LoVo (cell line): ENCODE measurements at places on chromosomes 4 and X.

DNA sequence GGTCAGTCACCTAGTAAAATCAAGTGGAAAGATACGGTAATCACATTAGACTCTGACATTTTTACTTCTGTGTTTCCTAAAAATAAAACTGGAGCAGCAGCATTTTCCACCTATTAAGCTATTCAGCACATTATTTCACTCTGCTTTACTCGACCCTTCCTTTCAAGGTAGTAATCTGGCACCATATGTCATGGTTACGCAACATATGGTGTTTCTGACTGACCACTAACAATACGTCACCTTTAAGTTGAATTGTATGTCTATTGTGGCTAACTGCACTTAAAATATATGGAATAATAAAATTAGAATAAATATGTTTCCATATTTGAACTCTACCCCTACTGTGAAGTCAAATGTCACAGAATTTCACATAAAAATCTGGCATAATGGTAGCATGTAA, 168.8 kb downstream of the CDS1 start:
- DNase-seq: no peak

DNA sequence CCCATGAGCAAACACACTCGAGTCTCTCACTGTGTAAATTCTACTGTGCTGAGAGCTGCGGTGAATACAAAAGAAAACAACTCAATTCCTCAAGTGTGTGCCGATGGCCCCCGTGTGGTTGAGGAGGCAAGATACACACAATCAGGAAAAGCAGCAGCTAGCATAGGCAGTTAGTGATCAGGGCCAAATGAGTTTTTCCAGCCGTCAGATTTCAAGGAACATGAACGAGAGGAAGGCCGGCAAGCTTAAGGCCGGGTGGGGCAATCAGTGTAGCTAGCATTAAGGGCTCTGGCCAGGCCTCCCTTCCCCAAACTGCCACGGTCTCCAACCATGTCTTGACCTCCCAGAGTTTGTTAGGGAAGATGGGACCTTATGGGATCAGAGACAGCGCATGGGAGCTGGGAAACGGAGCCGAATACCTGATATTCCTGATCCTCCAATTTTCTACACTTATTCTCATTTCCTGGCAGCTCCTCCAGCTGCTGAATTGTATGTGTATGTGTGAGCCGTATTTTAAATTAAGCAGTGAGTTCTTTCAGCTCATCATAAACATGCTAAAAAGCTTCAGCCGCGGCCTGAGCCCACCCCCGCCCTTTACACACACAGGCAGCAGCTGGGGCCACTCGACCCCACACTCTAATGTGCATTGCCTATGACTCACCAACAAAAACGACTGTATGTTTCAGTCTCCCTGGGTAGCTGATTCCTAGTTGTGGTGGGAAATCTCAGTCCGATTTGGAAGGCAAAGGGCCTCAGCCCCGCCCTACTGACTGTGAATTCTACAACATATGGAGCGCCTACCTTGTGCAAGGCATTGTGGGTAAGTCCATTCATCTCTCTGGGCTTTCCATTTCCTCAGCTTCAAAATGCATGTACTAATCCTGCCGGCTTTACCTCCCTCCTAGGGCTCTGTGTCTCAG, 59.9 kb downstream of the RTL9 start:
- DNase-seq: no peak

DNA sequence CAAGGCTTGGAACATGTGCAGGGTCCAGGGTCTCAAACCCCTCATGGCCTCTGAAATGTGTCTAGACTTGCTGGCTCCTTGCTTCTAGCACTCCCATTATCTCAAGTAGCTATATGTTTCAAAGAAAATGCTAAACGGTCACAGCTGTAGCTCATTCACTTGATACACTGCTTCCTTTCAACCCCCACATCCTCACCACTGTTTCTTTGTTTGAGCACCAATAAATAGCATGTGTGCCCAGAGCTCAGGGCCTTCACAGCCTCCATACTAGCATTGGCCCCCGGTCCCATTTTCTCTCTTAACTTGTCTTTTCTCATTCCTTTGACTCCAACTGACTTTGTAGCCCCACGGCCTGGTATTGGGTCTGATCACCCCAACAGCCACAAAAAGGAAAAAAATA, 801.8 kb downstream of the STIM2 start:
- no peak for DNase-seq

DNA sequence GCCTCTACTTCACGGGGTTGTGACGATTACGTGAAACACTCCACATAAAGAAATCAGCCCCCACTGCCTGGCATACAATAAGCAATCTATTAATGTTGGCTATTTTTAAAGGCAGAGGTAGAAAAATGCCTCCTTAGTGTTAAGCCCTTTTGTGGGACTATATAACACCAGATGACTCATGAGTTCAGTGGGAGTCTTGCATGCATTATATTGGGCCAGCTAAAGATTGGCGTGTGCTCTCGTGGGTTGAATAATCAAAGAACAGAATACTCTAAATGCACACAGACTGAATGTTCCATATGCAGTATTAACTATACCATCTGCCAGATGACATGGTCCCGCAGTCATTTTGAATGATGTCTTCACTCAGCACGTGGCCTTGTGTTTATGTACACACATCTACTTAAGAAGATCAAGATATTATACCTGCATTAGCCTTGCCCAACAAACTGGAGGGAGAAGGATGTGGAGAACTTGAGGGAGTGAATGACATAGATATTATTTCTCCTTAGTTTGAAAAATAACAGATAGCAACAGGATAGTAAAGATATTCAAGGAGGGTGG, 85.0 kb upstream of the MYOZ2 start:
- DNase-seq: no peak
